Sciatic nerve (tissue), 2 donors: ENCODE measurements at places on chromosomes 7 and 10. TPM values are rescaled to one million over a fixed set of nuclear protein-coding genes. Genes with fewer than 3 reads are reported as not detected.
A peak's percentile ranks its signal among the peaks of the same experiment; 100 is the strongest.

GRCh38 chr7:115078386-115078785 is 156.5 kb downstream of the MDFIC start:
- no peak for DNase-seq

Gene UBE2D1
- 16.8 TPM for total RNA-seq

DNA sequence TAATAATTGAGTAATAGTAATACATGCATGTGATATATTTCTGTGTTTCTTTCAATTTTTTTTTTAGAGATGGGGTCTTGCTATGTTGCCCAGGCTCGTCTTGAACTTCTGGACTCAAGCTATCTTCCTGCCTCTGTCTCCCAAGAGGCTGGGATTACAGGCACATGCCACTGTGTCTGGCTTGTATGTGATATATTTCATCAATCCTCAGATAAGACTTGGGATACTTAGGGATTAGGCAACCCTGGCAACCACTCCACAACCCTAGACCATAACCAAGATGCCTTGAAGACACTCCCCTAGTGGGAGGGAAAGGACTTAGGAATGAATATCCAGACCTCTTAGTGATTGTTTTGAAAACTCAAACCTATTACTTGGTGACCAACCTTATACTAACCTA is 154.8 kb downstream of the CCDC3 start:
- no peak for DNase-seq

GRCh38 chr10:84531396-84531795 is 203.0 kb downstream of the CCSER2 start:
- no peak for DNase-seq

DNA sequence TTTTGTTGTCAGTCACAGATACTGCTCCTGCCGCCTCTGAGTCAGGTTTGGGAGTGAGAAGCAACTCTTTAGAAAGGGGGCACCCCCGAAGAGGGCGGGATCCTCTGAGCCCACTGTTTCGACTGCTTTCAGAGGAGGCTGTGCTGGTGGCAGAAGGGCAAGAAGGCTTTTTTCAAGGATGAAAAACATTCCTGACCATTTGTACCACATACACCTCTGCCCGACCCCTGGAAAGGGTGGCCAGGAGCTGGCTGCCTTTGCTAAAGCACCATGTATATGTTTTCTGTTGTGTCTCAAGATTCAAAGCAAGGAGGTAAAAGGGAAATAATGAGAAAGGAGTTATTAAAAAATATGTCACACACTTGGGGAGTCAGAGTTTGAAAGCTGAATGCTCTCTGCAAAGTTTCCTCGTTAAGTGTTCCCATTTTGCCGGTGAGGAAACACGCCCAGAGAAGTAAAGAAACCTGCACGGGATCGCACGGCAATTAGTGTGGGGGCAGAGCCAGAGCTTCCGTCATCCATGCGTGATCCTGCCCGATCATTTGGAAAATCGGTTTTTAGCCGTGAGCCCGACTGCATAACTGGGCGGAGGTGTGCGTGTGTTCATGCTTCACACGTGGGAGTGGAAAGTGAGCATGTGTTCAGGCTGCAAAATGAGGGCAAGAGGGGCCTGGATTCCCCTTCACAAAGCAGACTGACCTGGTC is 163.2 kb downstream of the ADAM12 start:
- no peak for DNase-seq

GRCh38 chr10:75617485-75618155 is 186.2 kb downstream of the LRMDA start:
- DNase-seq: no peak

- no peak for DNase-seq
Observed at GRCh38 chr7:74212661-74213060, 2.9 kb downstream of the LAT2 start.

- no peak for DNase-seq
Observed at GRCh38 chr7:115094163-115094562, 172.3 kb downstream of the MDFIC start.

DNA sequence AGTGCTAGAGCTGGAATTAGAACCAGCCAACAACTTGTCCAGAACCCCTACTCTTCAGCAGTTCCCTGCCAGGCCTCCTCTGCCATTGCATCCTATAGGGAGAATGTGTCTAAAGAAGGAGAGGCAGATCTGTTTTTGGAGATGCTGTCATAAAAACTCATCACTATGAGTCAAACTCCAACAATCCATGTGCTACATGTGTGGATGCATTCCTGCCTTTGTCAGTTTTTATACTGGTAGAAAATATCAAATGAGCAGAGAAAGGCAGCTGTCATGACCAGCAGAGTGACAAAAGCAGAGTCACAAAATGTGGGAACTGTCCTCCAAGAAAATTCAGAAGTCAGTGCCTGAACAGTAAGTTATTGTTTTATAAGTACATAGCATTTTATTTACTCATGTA is 93.0 kb downstream of the ABLIM1 start:
- DNase-seq: no peak

Gene SLC25A13
- 33.5 TPM for total RNA-seq

- DNase-seq: no peak
Observed at GRCh38 chr7:19674266-19674960, 34.4 kb downstream of the POLR1F start.

DNA sequence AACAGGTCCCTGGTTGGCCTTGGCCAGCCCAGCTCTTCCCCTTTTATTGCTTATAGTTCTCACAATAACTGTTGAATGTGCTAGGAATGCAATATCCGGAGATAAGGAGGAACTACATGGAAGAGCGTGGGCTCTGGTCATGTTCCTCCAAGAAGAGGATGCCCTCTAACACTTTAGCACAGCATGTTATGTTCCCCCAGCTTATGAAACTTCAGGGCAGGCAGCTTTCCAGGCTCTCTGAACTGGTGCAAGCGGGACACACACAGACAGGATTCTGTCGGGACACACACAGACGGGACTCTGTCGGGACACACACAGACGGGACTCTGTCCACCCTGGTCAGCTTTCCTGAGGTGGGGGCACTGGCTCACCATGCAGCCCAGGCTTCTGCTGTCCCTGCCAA is 141.6 kb downstream of the PKD1L1 start:
- DNase-seq: no peak

Gene GHITM
- 77.8 TPM for total RNA-seq

DNA sequence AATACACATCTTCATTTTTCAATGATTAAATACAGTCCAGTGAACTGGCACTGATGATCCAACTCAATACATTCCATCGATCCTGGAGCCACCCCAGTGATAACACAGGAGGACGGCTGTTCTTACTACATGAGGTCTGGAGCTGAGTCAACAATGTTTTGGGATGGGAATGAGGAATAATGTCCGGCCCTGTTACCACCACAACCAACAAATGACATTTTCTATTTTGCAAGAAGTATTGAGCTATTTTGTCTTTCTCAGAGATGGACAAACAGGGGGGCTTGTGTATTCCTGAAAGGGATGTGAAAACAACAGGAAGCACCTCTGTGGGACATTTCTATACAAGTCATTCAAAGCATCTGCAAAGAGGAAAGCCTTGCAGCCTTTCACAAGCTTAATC is 249.2 kb downstream of the PARD3 start:
- DNase-seq: no peak

Gene UPK3B
- 3.7 TPM for total RNA-seq

- no peak for DNase-seq
Observed at GRCh38 chr10:103355906-103356599, 5.1 kb upstream of the PCGF6 start.

GRCh38 chr7:23438171-23438570 is 32.1 kb downstream of the IGF2BP3 start:
- DNase-seq: no peak

- DNase-seq: no peak
Observed at GRCh38 chr10:112481602-112482001, 34.6 kb downstream of the VTI1A start.

Gene OR2A12
- not detected for total RNA-seq

Gene CYP26C1
- 0.85 TPM for total RNA-seq

DNA sequence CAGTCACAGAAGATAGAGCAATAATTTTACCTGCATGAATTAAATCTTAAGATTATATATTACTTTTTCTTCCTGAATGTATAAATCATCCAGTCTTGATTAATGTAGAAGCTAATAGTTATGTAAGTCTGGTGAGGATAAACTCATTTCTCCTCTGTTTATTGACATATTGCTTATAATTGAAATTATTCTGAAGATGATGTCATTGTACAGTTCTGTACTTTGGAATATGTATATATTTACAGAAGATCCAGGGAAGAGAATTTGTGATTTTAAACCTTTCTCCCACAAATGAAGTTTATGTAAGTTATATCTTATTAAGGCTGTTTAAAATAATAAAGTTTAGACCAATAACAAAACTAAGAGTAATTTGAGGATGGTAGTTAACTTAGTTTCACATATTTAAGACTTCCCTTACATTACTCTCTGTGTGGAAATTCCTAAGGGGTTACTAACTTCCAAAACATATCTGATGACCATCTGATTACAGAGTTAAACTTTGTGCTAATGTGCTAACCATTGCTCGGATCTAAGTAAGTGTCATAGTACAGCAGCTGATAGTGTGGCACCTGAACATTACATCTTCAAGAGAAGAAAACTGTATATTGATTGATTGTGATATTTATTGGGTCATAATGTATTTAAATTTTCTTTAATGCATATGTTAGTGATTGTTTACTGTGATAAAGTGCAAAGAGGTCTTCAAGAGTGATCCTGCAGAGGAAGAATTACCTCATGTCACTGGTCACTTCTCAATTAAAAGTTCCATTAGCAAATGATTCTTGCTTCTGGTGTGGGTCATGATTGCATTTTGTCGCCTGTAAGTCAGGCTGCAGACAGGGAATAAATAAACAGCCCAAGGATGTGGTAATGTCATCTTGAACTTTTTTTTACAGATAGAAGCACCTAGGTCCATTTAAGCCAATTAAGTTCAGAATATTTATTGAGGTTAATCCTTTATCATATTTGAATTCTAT is 96.9 kb downstream of the UBE3C start:
- DNase-seq: no peak

Gene NRG3
- total RNA-seq: 1.4 TPM

GRCh38 chr7:92723205-92723604 is 113.2 kb downstream of the CDK6 start:
- no peak for DNase-seq

- no peak for DNase-seq
Observed at GRCh38 chr7:24896031-24896501, 83.9 kb downstream of the OSBPL3 start.

DNA sequence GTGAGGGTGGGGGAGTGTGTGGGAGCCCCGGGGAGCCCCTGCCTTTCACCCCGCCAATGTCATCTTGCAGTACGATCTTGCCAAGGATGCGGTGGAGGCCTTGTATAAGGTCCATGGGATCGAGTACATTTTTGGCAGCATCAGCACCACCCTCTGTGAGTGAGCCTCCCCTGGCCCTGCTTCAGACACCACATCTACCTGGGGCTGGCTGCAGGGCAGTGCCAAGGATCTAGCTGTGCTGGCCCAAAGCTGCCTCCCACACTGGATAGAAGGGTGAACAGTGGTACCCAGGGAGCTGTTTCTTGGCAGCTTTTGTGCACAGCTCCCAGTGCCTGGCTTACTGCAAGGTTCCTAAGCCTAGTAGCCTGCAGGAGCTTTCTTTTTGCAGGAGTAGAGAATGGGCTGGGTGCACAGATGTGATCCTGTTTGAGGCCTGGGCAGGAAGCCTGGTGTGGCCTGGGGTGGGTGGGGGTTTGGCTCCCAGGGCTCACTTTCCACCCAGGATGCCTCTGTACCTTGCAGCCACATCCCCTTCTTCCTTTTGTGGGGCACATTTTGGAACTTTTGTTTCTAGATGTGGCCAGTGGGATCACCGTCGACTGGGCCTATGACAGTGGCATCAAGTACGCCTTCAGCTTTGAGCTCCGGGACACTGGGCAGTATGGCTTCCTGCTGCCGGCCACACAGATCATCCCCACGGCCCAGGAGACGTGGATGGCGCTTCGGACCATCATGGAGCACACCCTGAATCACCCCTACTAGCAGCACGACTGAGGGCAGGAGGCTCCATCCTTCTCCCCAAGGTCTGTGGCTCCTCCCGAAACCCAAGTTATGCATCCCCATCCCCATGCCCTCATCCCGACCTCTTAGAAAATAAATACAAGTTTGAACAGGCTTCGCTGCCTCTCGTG is 12.2 kb upstream of the CPA1 start:
- DNase-seq: no peak

- DNase-seq: no peak
Observed at GRCh38 chr7:109864230-109864629, 1226.7 kb upstream of the LRRN3 start.

- DNase-seq: peak; percentile 26
Observed at GRCh38 chr10:125089469-125089868, 70.9 kb downstream of the CTBP2 start.

Gene GNAT3
- total RNA-seq: not detected

Gene WDR91
- total RNA-seq: 32.7 TPM

DNA sequence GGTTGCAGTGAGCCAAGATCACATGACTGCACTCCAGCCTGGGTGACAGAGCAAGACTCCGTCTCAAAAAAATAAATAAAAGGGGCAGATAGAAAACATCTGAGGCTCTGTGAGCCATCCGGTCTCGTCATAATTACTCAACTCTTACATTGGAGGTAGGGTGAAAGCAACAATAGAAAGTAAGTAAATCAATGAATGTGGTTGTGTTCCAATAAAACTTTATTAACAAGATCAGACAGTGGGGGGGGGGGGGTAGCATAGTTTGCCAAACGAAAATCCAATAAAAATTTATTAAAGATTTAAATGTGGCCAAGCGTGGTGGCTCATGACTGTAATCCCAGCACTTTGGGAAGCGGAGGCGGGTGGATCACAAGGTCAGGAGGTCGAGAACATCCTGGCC is 2.8 kb upstream of the ZFAND4 start:
- no peak for DNase-seq

- peak; percentile 85 for DNase-seq
Observed at GRCh38 chr10:122152544-122152943, 118.6 kb upstream of the BTBD16 start.

DNA sequence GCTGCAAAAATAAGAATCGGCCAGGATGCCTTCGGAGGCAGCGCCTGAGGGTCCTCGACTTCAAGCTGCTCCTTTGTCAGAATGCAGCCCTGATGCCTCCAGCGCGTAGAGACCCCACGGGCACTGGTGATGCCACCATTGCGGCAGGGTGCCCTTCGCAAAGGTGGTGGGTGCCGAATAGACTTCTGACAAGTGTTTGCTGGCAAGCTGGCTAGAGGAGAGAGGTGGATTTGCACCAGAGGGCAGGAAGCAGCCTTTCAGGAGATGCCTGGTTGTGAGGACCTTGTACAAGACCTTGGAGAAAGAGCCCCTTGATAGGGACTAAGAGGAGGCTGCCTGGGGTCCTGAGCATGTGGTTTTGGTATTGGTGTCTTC is 103.2 kb upstream of the PPIF start:
- DNase-seq: no peak

DNA sequence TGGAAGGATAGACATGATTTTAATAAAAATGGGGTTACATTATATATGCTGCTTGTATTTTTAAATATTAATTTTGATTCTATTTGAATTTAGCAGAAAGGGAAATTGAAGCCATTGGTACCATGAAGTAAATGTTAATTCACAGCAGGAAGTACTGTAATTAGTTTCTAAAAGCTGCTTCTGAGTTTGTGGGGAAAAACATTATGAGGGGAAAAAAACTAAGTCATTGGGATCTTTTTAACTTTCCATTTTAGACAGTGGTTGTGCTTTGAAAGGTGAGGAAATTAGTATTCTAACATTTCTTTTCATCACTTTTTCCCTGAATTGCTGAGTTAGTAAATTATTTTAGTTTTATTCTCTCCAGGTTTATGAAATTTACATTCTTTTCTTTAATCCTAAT is 41.0 kb downstream of the LCOR start:
- no peak for DNase-seq

Gene VGF
- total RNA-seq: not detected
